ENCODE measurements at places on chromosomes 6 and 20. TPM values are rescaled to one million over a fixed set of nuclear protein-coding genes. Genes with fewer than 3 reads are reported as not detected.

Gene NUS1
- 29.9 TPM for total RNA-seq

DNA sequence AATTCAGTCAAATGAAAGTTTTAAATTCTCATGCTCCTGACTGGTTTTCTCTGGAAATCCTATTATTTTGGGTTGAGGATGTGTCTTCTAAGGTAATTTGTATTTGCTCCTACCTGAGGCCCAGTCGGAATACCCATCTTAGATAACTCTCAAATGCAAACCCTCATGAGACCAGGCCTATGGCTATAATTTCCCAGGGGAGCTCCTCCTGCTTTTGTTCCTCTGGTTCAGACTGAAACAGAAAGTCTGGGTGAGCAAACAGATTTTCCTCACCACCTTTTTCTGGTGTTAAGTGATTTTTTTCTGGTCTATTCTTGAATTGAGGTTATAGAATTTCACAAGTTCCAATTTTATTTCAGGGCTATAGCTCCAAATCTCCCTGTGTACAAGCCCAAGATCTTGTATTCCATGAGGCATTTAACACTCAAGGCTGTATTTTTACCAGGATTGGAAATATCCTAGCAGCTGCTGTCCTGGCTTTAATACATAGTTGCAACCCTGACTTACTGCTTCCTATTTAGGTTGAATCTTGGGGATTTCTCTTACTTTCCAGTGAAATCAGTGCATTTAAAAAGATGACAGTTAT, 169.1 kb upstream of the PTCHD4 start:
- no peak overlapping the region for H3K4me3 ChIP-seq
- H3K36me3 ChIP-seq = no peaks in the 10 kb centered on the region
- H3K27me3 ChIP-seq = no peaks in the 10 kb centered on the region
- no peak for DNase-seq

DNA sequence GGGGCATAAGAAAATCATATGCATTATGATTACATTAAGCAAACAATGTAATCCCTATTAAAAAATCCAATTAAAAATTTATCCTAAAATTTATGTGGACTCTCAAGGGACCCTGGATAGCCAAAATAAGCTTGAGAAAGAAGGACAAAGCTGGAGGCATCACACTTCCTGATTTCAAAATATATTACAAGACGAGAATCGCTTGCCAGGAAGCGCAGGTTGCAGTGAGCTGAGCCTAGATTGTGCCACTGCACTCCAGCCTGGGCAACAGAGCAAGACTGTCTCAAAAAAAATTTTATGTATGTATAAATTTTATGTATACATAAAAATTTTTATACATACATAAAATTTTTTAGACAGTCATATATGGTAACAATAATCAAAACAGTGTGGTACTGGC, 48.5 kb upstream of the GCNT2 start:
- no peak for DNase-seq
- no peaks in the 10 kb centered on the region for H3K4me1 ChIP-seq
- H3K36me3 ChIP-seq = no peaks in the 10 kb centered on the region
- no peak overlapping the region for H3K27ac ChIP-seq
- no peaks in the 10 kb centered on the region for H3K27me3 ChIP-seq

DNA sequence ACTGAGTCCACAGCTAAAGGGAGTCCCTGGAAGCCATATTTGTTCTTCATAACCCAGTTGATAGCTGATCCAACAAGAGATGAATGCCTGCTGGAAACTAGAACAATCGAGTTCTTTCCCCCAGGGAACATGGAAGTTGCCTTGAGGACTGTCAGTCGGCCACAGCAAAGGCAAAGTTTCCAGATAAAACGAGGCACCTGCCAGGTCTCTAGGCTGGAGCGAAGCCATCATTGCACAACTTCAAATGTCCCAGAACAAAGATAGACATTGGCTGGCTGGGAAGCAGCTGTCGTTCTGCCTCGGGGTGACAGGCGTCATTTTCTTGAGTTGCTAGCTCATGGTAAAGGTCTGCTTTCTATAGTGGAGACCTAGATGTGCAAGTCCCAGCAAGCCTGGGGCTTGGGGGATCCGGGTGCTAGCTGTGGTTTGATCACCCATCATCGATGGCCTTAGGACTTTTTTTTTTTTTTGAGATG, 184.4 kb upstream of the ZNF217 start:
- H3K27ac ChIP-seq = no peak overlapping the region
- H3K4me3 ChIP-seq = no peak overlapping the region
- H3K4me1 ChIP-seq = peaks cover 5% of the 10 kb centered on the region
- no peaks in the 10 kb centered on the region for H3K27me3 ChIP-seq
- no peak for DNase-seq

DNA sequence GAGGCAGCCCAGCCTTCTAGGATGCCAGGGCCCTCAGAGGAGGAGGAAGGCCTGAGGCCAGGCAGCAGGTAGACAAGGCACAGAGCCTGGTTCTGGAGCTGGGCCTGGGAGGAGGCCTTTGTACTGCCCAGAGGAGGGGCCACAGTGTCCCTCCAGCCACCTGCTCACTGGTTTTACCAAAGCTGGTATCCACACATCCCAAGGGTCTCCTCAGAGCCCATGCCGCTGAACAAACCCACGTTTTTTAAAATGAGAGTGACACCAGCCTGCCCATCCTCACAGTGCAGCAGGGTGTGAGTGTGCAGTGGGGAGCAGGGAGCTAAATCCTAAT, 162.7 kb downstream of the LY86 start:
- no peak for DNase-seq
- peak overlapping the region; percentile 49 for H3K27ac ChIP-seq
- H3K27me3 ChIP-seq = no peaks in the 10 kb centered on the region
- peaks cover 29% of the 10 kb centered on the region for H3K4me1 ChIP-seq
- no peaks in the 10 kb centered on the region for H3K36me3 ChIP-seq

DNA sequence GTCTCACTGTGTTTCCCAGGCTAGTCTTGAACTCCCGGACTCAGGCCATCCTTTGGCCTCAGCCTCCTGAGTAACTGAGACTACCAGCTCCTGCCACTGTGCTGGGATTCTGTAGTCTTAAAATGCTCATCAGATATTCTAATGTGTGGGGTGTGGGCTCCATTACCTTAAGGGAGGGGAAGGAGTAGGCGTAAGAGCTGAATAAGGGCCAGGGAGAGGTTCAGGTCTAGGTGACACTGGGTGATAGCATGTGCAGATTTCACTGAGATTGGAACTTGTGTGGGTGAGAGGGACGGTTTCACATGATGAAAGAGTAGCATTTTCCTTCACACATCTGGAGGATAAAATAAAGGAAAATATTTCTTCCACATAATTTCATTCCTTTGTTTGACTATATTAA, 8.5 kb downstream of the AKAP12 start:
- no peaks in the 10 kb centered on the region for H3K4me1 ChIP-seq
- H3K27ac ChIP-seq = no peak overlapping the region
- DNase-seq = no peak
- H3K27me3 ChIP-seq = no peaks in the 10 kb centered on the region
- H3K36me3 ChIP-seq = no peaks in the 10 kb centered on the region
- no peak overlapping the region for H3K4me3 ChIP-seq
